ENCODE measurements at places on chromosomes 13 and 19. TPM values are rescaled to one million over a fixed set of nuclear protein-coding genes. Genes with fewer than 3 reads are reported as not detected.
A peak's percentile ranks its signal among the peaks of the same experiment; 100 is the strongest.

GRCh38 chr13:44078806-44079376 is 199.2 kb downstream of the LACC1 start:
- DNase-seq, result no peak

- no peak for DNase-seq
Observed at GRCh38 chr13:24512908-24513213, 283 bp upstream of the PARP4 start.

GRCh38 chr19:38792250-38793111 is 3.5 kb downstream of the LGALS7B start:
- DNase-seq, result peak; percentile 54

DNA sequence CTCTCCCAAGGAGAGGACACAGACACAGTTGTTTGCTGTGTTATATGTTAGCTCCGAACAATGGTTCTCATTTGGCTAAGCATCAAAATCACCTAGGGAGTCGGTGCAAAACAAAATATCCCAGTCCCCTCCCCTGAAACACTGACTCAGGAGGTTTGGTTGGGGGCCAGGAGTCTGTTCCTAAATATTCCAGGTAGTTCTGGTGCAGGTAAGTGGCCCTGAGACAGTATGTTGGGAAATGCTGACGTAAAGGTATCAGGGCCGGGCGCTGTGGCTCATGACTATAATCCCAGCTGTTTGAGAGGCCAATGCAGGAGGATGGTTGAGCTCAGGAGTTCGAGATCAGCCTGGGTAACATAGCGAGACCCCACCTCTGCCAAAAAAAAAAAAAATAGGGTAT is 2.3 kb upstream of the MAP2K7 start:
- DNase-seq, result no peak

GRCh38 chr13:98773921-98774320 is 21.4 kb upstream of the SLC15A1 start:
- no peak for DNase-seq

- no peak for DNase-seq
Observed at GRCh38 chr19:22733691-22734090, 50.3 kb downstream of the ZNF99 start.

The RFX2 gene
- 16.6 TPM for total RNA-seq

DNA sequence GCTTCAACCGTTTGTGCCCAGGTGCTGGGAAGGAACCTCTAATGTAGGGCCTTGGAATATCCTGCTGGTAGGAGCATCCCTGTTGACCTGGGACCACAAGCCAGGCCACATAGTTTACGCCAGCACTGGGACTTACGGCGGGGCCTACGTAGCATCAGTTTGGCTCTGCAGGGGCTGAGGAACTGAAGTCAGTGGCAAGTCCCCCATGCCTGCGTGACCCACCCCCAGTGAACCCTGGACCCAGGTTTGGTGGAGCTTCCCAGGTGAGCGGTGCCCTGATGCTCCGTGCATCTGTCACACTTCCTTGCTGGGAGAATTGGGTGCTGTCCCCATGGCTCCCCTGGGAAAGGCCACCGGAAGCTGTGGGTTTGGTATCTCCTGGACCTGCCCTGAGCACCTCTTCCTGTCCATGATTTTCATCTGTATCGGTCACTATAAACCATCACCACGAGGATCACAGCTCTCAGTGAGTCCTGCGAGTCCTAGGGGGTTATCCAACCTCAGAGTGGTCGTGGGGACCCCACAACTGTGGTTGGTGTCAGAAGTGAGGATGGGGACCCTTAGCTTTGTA is 9.9 kb downstream of the SIGLEC11 start:
- DNase-seq, result peak; percentile 25

The INSR gene
- total RNA-seq, result 67.0 TPM

DNA sequence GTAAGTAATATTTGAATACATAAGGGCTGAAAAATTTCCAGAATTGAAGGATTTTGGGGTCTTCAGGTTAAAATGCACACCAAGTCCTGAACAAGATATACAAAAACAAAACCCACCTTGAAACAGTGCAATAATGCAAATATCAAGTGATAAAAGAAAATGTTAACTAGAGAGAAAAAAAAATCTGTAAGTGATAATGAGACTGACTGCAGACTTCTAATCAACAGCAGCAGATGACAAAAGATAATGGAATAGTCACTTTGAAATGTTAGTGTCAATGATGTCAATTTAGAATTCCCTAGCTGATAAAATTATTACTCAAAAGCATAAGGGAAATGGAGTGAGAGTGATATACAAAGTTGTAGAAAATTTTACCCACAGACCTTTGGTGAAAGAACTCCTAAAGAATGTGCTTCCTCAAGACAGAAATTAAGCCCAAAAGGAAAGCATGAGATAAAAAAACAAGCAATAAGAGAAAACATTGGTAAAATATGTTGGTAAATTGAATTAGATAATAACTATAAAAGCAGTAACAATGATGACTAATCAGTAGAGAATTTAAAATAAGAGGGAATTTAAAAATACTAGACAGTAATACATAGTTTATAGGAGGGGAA is 12.4 kb upstream of the DGKH start:
- no peak for DNase-seq

GRCh38 chr19:7705387-7706187 is 3.7 kb upstream of the FCER2 start:
- DNase-seq, result peak; percentile 81

- DNase-seq, result no peak
Observed at GRCh38 chr19:5948752-5949564, 29.0 kb downstream of the RANBP3 start.

DNA sequence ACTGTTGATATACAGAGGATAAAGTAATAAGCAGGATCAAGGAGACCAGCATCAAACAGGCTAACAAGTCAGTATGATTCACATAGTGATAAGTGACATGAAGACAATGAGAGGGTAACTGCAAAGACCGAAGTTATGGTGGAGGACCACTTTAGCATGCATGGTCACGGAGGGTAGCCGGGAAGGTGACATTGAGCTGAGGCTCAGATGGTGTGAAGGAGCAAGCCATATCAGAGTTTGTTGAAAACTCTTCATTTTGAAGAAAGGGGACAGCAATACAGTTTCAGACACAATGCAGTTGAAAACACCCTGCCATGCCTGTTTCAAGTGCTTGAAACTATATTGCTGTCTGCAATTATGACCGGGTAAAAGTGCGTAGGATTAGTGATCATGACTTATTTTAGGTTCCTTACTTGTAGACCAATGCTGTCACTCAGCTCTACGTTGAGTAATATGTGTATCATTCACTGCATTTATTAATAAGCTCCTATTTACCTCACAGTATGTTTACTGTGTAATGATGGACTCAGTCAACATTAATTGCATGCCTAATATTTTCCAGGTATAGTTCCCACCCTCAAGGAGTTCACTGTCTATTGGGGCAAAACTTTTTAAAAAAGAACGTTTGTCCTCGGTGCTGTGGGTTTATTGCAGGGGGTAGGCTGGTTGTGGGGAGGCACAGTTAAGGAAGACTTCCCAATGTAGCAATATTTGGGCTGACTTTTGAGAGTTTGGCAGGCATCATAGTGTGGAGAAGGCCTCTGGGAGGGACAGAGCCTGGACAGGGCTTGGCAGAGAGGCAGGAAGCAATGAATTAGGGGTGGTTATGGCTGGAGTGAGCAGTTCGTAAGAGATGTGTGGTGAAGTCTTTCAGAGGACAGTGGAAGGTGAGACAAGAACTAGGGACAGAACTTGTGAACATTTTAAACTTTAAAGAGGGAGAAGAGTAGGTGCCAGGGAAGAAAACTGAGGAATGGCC is 3.2 kb downstream of the UBAC2 start:
- DNase-seq, result no peak

DNA sequence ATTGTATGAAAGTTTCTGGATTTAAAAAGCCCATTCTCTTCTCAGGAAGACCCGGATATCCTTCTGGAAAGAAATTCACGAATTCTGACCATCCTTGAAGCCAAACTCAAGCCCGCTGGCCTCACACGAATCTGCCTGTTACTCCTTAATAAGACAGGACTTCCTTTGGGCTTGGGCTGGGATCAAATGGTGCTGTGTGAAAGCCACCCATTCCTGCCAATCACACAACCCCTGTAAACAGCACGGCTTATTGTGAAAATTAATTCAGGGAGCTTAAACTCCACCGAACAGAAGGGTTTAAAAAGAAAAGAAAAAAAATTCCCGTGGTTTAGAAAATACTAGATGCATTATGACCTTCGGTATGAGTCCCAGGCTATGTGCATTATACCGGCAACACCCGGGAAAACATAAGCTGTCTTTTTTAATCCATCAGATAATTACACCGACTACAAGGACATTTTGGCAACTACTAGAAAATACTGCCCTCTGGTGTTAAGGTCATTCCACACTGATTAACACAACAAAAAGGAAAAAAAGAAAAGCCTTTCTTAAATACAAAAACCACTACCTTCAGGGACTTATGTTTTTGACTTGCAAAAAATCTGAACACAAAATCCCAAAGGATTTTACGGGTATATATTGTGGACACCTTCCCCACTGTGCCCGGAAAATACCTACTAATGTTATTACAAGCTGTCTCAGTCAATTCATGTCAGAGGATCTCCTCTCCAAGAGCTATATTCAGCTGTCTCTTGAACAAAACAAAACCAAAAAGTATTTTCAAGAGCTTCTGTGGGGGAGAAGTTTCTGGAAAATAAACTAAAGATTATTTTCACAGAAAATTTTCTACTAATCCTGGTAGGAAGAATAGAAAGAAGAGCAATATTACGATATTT is 76.0 kb upstream of the LSM14A start:
- no peak for DNase-seq

GRCh38 chr13:102892503-102892902 is 46.7 kb downstream of the ERCC5 start:
- no peak for DNase-seq

The NR2C2AP gene
- 9.8 TPM for total RNA-seq

Data from aorta (tissue), 5 donors.